ENCODE measurements at places on chromosomes 7 and 10. TPM values are rescaled to one million over a fixed set of nuclear protein-coding genes. Genes with fewer than 3 reads are reported as not detected.

MACC1 gene
- not detected for total RNA-seq

TSPAN15 gene
- 136 TPM for total RNA-seq

ZPBP gene
- not detected for total RNA-seq

CEP55 gene
- total RNA-seq = 18.9 TPM
